Activated CD4-positive, alpha-beta T cell treated with anti-CD3 and anti-CD28 coated beads, Interleukin-2, Interleukin-6, amounts not matched to agents 100 ng/mL and 50 ng/mL, durations not matched to agents 16 hours and 8 hours (primary cell): ENCODE measurements at places on chromosomes 11 and 22.

- DNase-seq: no peak
Measured at GRCh38 chr22:49810363-49811019, 17.2 kb downstream of the BRD1 start.

DNA sequence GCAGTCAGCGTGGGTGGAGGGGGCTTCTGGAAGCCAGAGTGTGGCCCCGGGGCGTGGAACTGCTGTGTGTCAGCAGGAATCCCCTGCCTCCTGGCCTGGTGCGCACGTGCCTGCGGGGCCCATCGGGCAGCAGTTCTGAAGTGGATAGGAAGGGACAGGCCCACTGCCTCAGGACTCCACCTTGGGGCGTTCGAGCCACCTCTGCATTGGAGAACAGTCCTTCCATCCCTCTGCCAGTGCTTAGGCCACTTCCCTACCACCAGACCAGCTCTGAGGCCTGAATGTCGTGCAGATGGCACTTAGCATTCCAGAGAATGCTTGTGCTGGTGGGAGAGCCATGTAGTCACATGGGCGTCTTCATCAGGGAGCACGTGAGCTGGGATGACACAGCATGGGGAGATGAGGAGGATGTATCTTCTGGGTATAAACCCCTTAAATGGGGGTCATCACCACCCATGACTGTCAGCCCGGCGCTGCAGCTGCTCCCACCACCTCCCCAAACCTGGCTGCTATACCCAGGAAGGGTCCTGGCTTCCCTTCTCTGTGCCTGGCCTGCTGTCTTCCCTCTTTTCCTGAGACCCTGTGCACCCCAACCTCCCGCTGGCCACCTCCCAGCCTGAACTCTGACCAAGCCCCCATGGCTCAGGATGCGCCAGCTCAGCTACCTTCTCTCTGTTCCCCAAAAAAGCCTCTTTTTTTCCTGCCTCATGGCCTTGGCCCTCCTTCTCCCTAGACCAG lies 9.7 kb downstream of the INCENP start:
- DNase-seq: no peak

- DNase-seq: peak; percentile 50
Measured at GRCh38 chr11:35257281-35257680, 118.3 kb downstream of the CD44 start.

GRCh38 chr11:118914987-118915386 lies 10.7 kb downstream of the BCL9L start:
- DNase-seq: no peak

DNA sequence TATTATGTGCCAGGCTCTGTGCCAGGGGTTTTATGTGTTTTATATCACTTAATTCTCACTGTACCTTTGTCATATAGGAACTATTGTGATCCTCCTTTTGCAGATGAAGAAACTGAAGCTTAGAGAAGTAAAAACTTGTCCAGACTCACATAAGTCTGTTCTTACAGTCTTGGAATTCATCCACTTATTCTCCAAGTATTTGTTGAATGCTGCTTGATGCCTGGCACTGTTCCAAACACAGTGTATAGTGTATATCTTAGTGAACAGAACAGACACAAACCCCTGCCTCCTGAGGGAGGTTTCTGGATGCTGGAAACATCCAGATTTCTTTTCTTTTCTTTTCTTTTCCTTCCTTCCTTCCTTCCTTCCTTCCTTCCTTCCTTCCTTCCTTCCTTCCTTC lies 29.0 kb upstream of the FGF3 start:
- no peak for DNase-seq

GRCh38 chr11:34773211-34773610 lies 143.0 kb downstream of the APIP start:
- DNase-seq: no peak

- no peak for DNase-seq
Measured at GRCh38 chr11:81420668-81421250, 1312.9 kb downstream of the FAM181B start.

- no peak for DNase-seq
Measured at GRCh38 chr11:27398400-27398770, 35.4 kb upstream of the CCDC34 start.

GRCh38 chr22:21652547-21653545 lies 10.7 kb downstream of the SDF2L1 start:
- no peak for DNase-seq

- DNase-seq: no peak
Measured at GRCh38 chr11:48011102-48011797, 30.9 kb downstream of the PTPRJ start.

DNA sequence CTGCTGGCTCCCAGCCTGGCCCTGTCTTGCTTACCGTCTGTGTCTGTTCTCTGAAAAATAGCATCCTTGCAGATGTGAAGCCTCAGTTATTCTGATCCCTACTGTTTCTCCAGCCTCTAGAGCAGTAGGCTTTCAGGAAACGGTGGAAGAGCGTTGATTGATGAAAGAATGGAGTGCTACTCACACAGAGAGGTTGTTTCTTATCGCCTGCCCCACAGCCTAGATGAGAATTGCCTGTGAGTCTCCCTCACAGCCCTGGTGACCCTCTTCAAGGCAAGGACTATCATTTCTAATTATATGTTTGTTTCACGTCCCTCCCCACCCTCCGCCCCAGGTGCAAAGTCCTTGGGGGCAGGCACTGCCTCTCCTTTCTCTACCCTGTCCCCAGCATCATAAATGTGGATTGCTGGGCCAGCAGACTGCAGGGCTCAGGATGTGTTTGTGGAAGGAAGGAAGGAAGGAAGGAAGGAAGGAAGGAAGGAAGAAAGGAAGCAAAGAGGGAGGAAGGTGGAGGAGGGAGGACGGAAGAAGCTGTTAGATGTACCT lies 575.3 kb upstream of the B3GAT1 start:
- no peak for DNase-seq

GRCh38 chr11:94728541-94728940 lies 39.6 kb upstream of the AMOTL1 start:
- DNase-seq: no peak

DNA sequence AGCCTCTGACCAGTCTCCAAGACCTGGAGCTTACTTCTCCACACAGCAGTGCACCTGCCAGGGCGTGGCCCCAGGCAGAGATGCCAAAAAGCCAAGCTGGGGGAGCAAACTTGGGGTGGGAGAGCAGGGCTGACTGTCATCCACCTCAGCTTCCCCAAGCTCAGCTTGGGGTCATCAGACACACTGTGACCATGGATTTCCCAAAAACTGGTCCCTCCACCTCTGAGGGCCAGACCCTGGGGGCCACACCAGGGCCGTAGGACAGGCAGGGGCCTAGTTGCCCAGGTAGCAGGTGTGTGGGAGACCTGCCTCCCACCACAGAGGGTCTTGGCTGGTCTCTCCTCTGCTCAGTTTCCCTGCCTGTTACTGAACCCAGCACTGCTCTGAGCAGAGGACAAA lies 30.6 kb downstream of the ARVCF start:
- no peak for DNase-seq

GRCh38 chr11:86446924-86447285 lies 72.2 kb downstream of the CCDC81 start:
- no peak for DNase-seq

DNA sequence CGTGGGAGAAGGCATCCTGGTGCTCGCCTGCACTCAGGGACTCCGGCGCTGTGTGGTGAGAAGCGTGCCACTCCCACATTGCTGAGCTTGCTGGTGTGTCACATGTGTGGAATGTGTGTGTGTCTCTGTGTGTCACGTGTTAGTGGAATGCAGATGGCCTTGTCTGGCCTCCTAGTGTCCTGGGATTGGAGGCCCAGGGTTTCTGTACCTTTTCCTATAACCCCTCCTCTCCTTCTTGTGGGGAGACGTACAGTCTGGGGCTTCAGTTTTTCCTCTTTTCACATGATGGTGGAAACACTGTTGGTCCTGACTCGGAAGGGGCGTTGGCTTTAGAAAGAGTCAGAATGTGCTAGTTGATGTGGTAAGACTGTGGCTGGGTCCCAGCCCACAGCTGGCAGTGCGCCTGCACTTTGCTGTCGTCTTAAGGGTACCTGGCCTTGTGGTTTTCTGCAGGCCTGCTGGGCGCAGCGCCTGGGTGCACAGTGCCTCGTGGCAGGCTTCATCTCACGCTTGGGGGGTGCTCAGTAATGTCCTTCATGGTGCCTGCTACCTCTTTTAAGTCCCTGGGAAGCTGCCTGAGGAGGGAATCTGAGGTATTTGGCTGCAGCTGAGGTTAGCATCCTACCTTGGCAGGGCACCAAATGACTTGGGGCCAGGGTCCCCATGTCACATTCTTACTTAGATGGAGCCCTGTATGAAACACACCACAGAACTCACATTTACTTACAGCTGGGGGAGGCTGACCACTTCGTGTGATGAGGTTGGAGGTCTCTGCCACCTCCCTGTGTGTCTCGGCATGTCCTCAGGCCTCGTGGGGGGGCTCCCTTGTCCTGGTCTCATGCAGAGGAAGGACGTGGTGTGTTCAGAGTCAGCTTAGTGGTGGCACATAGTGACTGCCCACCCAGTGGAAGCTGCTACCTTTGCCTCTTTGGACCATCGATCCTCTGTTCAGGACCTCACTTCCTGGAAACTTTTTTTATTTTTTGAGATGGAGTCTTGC lies 61.9 kb downstream of the MED15 start:
- peak; percentile 87 for DNase-seq

DNA sequence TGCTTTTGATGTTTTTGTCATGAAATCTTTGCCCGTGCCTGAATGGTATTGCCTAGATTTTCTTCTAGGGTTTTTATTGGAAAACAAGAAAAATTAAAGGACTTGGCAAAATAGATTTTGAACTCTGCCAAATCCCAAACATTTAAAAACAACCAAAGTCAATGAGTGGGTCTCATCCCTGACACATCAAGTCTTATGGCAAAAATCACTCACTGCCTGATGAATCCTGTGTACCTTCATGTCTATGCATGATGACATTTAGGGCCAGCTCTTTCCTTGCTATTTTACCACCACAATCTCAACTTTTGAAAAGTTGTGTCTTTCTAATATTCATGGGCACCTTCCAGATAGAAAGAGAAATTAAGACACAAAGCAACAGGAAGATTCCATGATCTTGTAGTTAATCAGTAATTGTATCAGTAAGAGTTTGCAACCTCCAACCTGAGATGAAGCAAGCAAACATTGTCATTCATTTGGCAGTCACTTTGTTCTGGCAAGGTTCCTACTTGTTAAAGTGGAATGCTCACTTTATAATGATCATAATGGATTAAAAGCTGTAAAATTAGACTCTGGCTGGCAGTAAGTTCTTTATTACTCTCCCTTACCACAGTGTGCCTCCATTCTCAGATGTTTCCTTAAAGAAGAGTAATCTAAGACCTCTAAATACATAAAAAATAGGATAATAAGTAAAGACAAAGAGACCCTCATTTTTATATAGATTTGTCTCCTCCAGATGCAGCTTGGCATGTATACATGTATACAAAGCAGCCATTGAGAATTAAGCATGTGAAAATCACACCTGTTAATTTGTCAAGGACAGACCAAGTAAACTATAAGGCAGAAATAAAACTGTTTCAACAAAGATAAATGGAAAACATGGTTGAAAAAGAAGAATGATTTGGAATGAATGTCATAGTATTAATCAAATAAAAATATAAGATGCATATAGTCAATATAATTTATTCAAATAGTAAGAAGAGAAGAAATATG lies 51.6 kb downstream of the ETS1 start:
- DNase-seq: no peak

DNA sequence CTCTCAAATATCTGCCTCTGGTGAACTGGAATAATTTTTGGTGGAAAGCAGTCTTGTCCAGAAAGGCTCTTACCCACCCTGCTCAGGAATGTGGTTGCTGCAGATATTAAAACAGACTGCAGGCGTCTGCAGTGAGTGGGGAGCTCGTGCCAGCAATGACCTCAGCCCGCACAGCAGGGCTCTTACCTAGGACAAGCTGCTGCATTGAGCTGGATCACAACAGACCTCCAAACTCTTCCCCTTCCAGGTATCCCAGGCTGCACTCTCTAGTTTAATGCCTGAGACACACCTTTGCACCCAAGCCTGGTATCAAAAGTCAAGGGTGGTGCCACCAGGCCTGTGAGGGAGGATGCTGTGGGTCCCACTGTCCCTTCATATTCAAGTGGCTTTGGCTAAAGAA lies 69.7 kb upstream of the CDON start:
- no peak for DNase-seq

GRCh38 chr22:42061041-42061440 lies 9.6 kb downstream of the NAGA start:
- no peak for DNase-seq

DNA sequence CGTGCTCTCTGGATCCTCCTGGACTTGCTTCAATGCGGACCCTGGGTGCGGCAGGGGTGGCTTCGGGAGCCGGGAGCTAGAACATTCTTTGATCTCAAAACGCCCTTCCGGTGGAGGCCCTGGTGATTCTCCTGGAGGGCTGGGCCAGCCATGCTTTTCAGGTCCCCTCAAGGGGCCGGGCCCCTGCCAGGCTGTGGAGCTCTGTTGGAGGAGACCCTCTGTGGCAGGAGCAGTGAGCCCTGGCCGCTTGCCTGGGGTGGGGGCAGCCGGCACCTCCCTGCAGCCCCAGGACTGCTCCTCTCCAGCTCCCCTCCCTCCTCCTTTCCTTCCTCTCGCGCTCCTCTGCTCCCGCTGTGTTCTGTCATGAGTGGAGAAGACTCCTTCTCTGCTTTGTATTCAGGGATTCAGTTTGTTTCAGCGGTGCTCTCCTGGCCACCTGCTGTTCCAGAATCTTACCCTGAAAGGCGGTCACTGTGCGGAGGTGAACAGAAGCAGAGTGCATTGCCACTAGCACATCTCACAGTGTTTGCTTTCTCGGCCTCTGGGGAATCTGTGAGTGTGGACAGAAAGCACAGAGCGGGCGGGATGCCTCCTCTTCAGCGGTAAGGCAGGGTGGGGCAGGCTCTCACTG lies 289.1 kb downstream of the TBC1D22A start:
- no peak for DNase-seq

DNA sequence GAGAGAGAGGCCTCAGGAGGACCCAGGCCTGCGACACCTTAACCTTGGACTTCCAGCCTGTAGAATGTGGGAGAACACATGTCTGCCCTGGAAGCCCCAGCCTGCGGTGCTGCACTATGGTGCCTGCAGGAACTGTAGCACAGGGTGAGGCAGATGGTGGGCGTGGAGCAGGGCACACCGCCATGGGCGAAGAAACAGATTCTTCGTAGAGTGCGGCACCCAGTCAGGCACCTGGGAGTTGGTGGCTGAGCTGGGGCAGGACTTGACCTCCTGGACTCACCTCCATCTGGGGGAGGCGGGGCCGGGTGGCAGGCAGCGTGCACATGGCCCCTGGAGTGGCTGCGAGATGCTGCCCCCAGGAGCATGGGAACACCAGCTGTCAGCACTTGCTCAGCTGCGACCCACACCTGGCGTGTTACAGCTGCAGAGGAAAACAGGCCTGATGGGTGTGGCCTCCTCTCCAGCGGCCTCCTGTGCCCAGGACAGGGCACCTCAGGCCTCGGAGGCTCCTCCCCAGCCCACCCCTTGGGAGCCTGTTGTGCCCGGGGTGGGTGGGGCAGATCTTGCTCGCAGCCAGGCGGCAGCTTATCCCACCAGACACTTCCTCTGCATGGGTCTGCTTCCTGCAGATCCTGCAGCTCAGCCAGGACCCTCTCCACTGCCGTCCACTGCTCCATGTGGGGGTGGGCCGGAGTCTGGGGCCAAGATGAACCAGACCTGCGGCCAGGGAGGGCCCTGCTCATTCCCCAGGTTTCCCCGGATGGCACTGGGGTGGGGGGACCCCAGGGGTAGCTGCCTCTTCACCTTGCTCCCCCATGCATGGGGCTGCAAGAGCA lies 80.4 kb downstream of the MYEOV start:
- no peak for DNase-seq
